Ascending aorta (tissue), 2 donors: ENCODE measurements at places on chromosomes 7 and 10. TPM values are rescaled to one million over a fixed set of nuclear protein-coding genes. Genes with fewer than 3 reads are reported as not detected.

GIMAP8 gene
- total RNA-seq, result 28.3 TPM

MDFIC gene
- total RNA-seq, result 13.3 TPM

ACTR3C gene
- 0.11 TPM for total RNA-seq

YWHAG gene
- 83.0 TPM for total RNA-seq

AGAP3 gene
- total RNA-seq, result 82.6 TPM

GNG11 gene
- total RNA-seq, result 28.4 TPM

MYO1G gene
- total RNA-seq, result 5.9 TPM

GSTO2 gene
- total RNA-seq, result not detected

FRMD4A gene
- 108 TPM for total RNA-seq

DNA sequence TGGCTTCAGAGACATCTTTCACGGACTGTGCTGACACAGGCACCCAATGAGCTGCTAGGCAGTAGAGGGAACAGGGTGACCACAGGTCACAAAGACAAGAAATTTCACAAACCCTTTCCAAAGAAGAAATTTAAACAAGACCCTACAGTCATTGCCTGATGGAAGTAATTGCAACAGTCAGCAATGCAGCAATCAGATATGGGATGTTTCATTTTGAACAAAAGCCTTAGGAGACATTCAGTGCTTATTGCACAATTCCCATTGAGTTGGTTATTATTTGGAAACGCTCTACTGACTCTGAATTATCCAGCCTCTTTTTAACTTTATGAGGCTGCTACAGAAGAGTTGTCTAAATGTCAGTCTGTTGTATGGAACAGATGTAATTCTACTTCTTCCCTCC lies 85.5 kb downstream of the ETV1 start:
- no peaks in the 10 kb centered on the region for H3K27me3 ChIP-seq
- H3K27ac ChIP-seq, result no peak overlapping the region
- no peak for DNase-seq
- H3K4me3 ChIP-seq, result no peak overlapping the region

- H3K27me3 ChIP-seq, result no peaks in the 10 kb centered on the region
- H3K27ac ChIP-seq, result no peak overlapping the region
- no peak overlapping the region for H3K4me3 ChIP-seq
- no peaks in the 10 kb centered on the region for H3K4me1 ChIP-seq
Observed at GRCh38 chr10:127444155-127444554, 105.0 kb upstream of the NPS start.

DNA sequence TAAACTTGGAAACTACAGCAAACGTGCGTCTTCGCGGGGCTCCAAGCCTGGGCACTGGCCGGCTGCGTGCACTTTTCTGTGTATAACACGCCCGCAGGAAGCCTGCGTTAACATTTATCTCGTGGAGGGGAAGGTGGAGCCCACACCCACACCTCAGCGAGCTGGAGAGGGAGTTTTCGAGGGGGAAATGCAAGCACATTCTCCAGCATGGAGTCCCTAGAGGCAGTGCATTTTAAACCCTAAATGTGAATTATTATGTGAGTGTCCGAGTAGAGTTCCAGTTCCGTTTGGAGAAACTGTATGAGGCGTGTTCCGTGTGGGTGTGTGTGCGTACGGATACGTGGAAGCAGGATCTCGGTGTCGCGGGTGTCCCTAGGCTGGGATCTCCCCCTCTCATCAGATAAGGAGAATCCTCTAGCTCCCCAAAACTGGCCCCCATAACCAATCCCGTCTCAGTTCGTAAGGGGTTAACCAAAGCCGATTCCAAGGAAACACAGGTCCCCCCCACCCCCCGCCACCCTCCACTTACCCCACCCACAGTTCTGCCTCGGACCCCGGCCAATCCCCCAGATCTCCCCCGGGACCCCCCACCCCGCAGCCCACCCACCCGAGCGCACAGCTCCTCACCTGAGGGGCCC lies 403 bp downstream of the CDK6 start:
- no peaks in the 10 kb centered on the region for H3K27me3 ChIP-seq
- H3K36me3 ChIP-seq, result no peaks in the 10 kb centered on the region
- peak overlapping the region; percentile 78 for H3K4me3 ChIP-seq
- H3K27ac ChIP-seq, result peak overlapping the region; percentile 71
- DNase-seq, result peak; percentile 64

GRCh38 chr10:70557086-70557845 lies 45.3 kb downstream of the PRF1 start:
- no peaks in the 10 kb centered on the region for H3K36me3 ChIP-seq
- H3K4me3 ChIP-seq, result no peak overlapping the region
- no peaks in the 10 kb centered on the region for H3K27me3 ChIP-seq
- H3K27ac ChIP-seq, result no peak overlapping the region
- no peaks in the 10 kb centered on the region for H3K4me1 ChIP-seq

DNA sequence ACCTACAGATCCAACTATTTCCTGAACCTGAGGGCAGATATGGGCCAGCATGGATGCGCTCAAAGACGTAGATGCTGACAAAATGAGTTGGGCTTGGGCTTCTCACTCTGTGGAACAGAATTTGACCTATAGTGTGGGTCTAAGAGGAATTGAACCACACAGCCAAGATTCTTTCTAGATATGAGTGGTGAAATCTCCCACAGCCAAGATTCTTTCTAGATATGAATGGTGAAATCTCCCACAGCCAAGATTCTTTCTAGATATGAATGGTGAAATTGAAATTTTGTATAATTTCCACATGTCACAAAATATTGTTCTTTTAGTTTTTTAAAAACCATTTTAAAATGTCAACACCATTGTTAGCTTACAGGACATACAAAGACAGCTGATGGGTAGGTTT lies 215.4 kb upstream of the LRGUK start:
- no peak overlapping the region for H3K27ac ChIP-seq
- H3K36me3 ChIP-seq, result no peaks in the 10 kb centered on the region
- no peaks in the 10 kb centered on the region for H3K27me3 ChIP-seq

DNA sequence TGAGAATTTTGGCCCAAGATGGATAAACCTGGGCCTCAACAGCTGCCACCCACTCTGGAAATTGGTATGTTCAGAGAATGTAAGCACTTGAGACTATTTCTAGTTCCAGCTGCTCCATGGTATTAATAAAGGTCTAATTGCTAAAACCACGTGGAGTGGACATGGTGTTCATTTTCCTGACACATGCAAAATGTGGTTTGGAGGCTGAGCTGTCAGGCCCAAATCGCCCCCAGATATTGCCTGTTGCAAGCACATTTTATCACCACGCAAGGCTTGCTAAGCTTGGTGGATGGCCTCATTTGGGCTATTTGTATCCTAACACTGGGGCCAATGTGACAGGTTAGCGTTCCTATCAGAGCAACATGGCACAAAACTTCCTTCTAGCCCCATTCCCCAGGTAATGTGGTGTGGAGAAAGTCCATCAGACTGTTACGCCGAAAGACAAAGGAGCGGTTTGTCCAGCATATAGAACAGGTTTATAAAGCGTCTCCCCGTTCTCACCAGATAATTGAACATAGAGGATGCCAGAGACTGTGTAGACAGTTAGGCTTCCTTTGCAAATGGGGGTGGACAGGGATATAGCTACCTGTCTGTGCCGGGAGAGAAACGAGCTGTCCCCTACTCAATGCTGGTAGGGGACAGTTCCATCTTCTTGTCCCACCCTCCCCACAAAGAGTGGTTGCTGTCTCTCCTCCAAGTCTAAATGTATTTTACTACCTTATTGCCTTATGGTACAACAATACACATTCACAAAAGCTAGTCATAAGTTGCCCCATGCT lies 78.0 kb upstream of the ANKRD1 start:
- peaks cover 4% of the 10 kb centered on the region for H3K4me1 ChIP-seq
- no peaks in the 10 kb centered on the region for H3K27me3 ChIP-seq
- H3K27ac ChIP-seq, result no peak overlapping the region
- no peaks in the 10 kb centered on the region for H3K36me3 ChIP-seq
- DNase-seq, result no peak
- no peak overlapping the region for H3K4me3 ChIP-seq

- no peak overlapping the region for H3K27ac ChIP-seq
- H3K27me3 ChIP-seq, result no peaks in the 10 kb centered on the region
- no peaks in the 10 kb centered on the region for H3K4me1 ChIP-seq
- no peak overlapping the region for H3K4me3 ChIP-seq
Observed at GRCh38 chr10:120251821-120252442, 205.1 kb upstream of the PLPP4 start.

- DNase-seq, result no peak
- H3K27me3 ChIP-seq, result no peaks in the 10 kb centered on the region
- no peaks in the 10 kb centered on the region for H3K4me1 ChIP-seq
Observed at GRCh38 chr10:25843551-25844170, 90.4 kb upstream of the MYO3A start.
